ELR (cell line): ENCODE measurements at places on chromosomes 16 and 17.

DNA sequence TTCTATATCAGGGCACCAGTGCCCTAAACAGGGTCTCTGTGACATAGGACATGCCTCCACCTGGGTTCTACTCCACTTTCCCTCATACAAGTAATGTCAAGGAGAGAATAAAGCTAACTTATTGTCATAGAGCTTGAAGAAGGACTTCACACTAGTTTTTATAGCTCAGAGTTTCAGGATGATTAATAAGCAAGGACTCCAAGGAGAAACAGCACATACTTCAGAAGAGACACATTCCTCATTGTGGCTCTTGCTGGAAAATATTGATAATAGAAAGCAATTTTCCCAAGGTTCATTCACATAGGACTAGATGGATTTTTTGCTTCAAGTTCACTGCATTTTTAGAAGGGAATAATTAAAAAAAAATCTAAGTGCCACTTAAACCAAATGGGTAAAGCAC, 133.3 kb downstream of the CA10 start:
- DNase-seq: peak; percentile 50

DNA sequence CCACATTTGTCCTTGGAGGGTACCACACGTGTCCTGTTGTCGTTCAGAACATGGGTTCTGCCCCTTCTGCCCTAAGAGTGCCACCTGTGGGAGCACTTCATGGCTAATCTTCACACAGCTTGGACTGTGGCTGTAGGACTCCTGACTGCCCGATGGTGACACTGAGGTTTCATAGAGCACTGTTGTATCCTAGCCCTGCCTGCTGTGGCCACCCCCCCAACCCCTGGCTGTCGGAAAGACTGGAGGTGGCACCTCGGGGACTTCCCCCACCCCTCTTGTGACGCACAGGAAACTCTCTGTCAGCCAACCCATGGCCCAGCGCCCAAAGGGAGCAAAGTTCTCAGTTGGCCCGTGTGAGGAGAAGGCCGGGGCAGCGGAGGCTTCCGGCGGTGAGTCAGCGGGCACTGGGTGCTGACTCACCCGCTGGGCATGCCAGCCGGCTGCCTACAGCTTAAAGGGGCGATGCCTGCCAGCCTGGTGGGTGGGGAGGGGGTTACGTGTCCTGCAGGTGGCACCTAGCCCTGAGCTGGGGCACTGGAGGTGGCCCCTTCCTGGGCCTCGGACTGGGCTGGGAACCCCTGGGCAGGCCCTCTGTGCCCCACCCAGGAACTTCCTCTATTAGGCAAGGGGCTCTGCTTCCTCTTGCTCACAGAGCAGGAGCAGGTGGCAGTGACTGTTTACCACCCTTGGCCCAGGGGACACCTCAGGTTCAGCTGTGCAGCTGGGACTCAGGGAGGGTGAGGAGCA, 3.4 kb downstream of the MAP2K3 start:
- peak; percentile 98 for DNase-seq

DNA sequence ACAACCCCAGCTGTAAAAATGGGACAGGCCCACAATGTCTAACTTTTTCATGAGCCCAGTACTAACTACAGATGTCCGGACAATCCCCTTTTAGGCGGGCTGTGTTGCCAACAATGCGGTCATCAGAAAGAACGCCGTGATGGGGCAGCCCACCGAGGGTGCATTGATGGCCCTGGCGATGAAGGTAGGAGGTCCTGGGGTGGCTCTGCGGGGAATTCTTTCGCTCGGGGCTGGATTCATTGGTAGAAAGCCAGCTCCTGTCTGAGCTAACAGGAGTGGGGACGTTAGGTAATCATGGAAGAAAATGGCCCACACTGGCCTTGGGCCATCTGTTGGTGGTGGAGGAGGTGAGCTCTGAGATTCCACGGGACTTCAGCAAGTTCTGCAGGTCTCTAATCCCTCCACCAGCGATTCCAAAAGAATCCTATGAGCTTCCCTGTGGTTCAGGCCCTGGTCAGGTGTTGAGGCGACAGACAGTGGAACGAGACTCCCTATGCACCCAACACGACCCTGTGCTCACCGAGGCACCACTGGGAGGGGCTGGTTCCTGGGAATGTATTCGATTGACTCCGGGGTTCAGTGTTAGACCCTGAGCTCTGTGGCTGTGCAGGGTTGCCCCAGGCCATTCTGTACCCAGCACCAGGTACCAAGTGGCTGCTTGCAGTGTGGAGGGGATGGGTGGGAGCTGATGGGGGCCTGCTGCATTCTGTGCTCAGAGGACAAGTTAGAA, 61.9 kb downstream of the MEAK7 start:
- no peak for DNase-seq

GRCh38 chr17:31575043-31575442, 183.6 kb downstream of the RAB11FIP4 start:
- no peak for DNase-seq

DNA sequence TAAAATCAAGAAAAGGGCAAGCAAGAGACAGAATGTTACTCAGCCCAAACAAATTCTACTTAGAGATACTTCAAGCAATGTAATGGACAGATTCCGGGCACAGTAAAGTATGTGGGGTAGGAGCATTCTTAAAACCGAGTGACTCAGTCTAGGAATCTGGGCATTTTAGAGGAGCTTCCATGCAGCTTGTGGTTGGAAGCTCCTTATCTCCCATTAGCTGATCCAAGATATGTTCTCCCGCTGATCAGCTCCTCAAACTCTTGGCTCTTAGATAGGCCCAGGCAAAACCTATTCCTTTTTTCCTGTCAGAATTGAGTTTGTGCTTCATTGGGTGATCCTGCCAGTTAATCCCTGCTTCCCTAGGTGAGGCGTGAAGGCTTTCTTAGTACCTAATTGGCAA, 303.3 kb downstream of the CEP112 start:
- DNase-seq: peak; percentile 14

GRCh38 chr16:17566075-17566474, 95.3 kb upstream of the XYLT1 start:
- no peak for DNase-seq
